ENCODE measurements at places on chromosomes 6 and 20. TPM values are rescaled to one million over a fixed set of nuclear protein-coding genes. Genes with fewer than 3 reads are reported as not detected.

The MYLK4 gene
- 0.64 TPM for polyA plus RNA-seq

The CCM2L gene
- polyA plus RNA-seq, result 0.35 TPM

The PBOV1 gene
- polyA plus RNA-seq, result not detected

The ZSCAN26 gene
- 25.3 TPM for polyA plus RNA-seq

The SENP6 gene
- 56.4 TPM for polyA plus RNA-seq

The ZNF391 gene
- polyA plus RNA-seq, result 11.0 TPM

The NRN1 gene
- polyA plus RNA-seq, result 0.26 TPM

The PDYN gene
- polyA plus RNA-seq, result 1.2 TPM

The LBP gene
- polyA plus RNA-seq, result not detected

The CRNKL1 gene
- 17.4 TPM for polyA plus RNA-seq

The DLK2 gene
- 4.6 TPM for polyA plus RNA-seq

The ULBP3 gene
- polyA plus RNA-seq, result 5.8 TPM

The SMOC2 gene
- 4.1 TPM for polyA plus RNA-seq

The REM1 gene
- not detected for polyA plus RNA-seq

The SLC32A1 gene
- not detected for polyA plus RNA-seq

All from cardiac muscle cell (in vitro differentiated cells and primary cell).